ENCODE measurements at places on chromosomes 16 and 17.

DNA sequence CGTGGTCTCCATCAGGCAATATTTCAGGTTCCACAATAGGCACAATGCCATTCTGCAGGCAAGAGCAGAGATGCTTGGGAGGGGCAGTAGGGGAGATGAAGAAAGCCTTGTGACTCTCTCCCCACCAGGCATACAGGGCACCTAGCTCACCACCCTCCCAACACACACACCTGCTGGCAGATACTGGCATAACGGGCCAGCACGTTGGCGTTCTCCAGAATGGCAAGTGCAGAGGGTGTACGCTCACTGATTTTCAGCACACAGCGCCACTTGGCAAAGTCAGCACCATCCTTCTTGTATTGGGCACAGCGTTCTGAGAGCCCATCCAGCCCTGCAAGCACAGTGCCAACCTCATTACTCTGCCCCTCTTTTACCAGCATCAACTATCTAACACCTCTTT lies 2.2 kb downstream of the ALDOC start:
- no peak for DNase-seq

DNA sequence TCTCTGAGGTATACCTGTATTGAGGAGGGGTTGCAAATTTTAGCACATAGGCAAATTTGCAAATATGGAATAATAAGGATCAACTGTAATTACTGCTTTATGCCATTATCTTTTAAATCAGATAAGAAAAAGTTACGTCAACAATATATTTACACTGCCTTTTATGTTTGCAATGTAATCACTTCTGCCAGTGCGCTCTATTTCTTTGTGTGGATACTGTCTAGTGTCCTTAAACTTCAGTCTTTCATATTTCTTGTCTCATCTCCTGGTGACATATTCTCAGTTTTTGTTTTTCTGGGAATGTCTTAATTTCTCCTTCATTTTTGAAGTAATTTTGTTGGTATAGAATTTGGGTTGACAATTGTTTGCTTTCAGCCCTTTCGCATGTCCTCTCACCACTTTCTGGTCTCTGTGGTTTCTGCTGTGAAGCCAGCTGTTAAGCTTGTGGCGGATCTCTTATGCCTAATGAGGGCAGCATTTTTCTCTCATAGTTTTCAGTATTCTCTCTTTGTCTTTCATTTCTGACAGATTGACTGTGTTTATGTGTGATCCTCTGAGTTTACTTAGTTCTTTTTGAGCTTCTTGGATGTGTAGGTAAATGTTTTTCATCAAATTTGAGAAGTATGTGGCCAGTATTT lies 37.6 kb upstream of the ABCC11 start:
- no peak for DNase-seq

DNA sequence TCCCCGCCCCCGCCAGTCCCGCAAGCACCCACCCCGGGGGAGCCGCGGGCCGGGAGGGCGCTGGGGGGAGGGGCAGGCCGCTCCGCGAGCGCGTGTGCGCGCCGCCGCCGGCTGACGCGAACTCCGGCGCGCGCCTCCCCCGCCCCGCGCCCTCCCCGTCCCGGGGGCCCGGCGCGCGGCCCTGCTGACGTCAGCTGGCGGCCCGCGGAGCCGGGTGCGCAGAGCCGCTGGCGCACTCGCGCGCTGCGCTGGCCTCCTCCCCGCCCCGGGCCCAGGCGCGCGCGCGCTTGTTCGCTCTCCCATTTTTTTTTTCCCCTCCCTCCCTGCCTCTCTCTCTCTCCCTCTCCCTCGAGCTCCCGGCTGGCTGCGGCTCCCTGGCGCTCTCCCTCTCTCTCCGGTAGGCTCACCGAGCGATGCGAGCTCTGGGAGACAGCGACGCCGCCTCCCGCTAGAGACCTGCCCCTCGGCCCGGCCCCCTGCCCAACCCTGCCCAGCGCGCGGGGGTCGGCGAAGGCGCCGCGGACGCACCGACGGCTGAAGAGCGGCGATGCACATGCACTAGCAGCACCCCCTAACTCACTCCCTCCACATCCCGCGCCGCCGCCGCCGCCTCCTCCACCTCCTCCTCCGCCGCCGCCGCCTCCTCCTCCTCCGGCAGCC lies at the start of gene GNAO1:
Gene GNAO1, plus strand, starts transcription at position 334 of the 660 bp plus-strand sequence. CDS start 747 bp downstream, outside the sequence.
- DNase-seq = peak; percentile 61

DNA sequence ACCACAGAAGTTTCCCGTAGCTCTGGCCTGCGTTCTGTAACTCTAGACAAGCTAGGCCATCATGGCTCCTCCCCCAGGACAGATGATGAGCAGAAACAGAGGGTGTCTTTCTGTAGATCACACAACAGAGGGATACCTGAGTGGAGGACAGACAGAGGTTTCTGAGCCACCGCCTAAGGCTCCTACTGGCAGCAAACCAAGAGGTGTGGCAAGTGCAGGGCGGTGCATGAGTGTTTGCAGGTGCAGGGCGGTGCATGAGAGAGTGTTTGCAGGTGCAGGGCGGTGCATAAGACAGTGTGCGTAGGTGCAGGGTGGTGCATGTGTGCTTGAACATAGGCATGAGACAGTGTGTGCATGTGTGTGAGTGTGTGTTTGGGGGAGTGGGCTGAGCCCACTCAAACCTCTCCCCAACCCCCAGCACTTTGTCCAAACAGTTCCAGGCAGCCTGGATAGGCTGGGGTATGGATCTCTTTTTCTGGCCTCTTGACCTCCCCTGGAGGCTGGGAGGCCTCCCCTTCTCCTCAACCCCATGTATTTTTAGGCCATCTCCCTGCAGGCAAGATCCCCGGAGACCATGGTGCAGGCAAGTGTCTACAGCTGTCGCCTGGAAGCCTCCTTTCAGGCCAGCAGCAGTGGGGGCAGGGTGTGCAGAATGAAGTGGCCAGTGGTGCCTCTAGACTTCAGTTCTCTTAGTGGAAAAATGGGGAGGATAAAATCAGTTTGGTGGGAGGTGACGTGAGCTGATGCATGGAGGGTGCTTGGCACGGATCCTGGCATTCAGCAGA lies 53.4 kb upstream of the CBX4 start:
- DNase-seq = no peak

DNA sequence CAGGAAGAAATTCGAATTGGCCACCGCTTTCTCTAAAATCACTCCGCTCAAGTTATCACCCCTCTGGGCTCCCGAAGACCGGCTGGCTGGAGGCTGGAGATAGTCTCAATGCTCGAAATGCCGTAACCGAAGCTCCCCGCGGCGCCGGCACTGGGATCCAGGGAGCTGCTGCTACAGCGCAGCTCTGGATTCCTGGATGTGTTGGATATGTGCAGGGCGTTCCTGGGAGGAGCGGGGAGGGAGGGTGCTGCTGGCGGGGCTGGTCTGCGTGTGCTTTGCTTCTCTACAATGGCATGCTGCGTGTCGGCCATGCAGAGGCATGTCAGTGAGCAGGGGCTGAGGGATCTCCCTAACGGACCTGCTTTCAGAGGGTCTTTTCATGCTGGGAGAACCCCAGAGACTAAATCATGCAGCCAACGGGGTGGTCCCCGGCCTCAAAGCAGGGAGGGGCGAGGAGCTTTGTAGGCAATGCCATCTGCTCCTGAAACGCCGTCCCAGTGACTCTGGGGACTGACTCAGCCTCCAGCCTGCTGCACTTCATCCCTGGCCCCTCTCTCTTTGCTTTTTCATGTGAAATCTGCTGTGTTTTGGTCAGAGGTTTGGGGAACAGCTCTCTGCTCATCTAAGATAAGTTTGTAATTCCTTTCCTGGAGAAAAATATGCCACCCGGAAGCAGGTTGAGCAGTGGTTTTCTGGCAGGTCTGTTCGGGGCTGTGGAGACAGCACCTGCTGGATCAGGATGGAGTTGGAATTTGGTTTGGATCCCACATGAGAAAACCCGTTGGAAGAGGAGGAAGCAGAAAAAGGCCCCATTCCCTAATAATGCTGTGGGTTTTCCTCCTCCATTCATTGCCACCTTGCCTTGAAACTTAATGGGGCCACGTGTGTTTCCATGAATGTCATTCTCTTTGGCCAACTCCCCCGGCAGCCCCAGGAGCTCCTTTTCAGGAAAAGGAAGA lies 311.4 kb downstream of the SEC14L1 start:
- no peak for DNase-seq

GRCh38 chr16:11705311-11706025 lies 37.2 kb downstream of the TXNDC11 start:
- DNase-seq = no peak

DNA sequence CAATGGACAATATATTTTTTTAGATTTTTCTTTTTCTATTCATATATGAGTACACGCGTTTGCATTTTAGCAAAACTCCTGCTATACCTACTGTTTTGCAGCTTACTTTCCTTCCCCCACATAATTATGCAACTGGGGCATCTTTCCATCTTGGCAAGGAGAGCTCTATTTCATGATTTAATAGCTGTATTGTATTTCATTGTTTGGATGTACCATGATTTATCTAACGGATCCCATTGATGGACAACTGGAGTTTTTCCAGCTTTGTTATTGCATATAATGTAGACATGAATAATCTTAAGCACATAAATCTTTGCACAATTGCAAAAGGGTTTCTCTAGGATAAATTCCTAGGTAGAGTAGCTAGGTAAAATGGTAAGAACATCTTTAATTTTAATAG lies 133.9 kb downstream of the PITPNC1 start:
- no peak for DNase-seq

- DNase-seq = no peak
Observed at GRCh38 chr16:19785512-19786130, 67.5 kb downstream of the IQCK start.

DNA sequence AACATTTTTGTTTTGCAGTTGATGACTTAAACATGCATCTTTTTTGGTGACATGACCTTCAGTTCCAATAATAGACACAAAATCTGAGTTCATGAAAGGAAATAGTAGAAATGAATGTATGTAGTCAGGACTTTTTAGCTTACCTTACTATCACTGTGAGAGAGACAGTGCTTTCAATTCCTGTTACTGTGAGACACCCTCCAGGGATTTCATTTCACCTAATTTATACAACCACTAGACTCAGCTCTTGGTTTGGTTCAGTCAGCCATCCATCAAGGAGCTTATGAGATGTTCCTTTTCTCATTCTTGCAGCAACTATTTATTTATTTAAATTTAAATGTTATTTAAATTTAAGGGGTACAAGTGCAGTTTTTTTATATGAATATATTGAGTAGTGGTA lies 77.9 kb downstream of the MAP2K4 start:
- no peak for DNase-seq

DNA sequence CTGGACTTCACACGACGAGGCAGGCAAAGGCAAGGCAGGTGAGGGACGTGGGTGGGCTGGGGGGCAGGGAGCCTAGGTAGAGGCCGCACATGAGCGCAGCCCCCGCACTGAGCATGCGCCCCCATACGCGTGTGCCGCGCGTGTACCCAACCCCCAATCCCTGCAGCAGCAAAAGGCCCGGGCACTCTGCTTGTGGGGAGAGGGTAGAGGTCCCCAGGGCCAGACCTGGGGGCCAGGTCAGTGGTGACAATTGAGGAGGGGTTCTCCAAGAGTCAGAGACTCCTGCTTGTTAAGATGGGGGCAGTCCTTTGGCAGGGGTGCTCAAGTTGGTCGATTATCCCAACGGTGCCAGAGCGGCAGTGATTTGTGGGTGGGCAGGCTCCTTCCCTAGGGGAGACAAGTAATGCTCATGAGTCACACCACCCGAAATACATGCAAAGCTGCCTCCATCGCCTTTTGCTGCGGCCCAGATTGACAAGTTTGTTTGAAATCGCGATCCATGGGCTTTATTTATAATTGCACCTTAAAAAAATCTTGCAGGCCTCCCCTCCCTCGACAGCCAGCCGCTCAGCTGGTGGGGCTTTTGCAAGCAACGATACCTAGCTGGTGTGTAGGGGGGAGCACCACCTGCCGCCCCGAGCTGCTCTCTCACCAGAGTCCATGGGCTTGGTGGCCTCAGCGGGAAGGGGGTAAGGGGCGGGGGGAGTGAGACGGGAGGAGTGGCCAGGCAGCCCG lies 1.1 kb upstream of the GIT1 start:
- DNase-seq = no peak
